ENCODE measurements at places on chromosomes 3 and 15.

- no peak for DNase-seq
Measured at GRCh38 chr15:60576044-60576443, 97.1 kb upstream of the ICE2 start.

DNA sequence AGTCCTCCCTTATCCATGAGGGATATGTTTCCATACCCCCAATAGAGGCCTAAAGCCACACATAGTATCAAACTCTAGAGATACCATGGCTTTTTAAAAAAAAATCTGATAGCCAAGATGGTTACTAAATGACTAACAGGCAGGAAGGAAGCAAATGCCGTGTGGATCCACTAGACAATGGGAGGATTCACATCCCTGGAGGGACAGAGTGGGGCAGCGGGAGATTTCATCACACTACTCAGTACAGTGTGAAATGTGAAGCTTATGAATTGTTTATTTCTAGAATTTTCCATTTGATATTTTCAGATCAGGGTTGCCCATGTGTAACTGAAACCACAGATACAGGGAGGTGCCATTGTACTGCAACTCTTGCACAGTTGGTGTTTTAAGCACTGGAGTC is 826.6 kb downstream of the SQOR start:
- no peak for DNase-seq

- no peak for DNase-seq
Measured at GRCh38 chr15:91973481-91973880, 120.0 kb downstream of the SLCO3A1 start.

DNA sequence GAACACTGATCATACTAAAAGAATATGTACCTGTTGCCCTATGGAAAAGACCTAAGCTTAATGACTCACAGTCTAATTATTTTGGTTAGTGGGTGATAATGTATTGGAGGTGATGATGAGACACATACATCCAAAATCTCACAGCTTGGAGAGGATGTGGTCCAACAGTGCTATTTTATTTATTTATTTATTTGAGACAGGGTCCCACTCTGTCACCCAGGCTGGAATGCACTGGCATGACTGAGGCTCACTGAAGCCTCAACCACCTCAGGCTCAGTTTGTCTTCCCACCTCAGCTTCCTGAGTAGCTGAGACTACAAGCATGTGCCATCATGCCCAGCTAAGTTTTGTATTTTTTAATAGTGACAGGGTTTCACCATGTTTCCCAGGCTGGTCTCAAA is 35.0 kb downstream of the LPP start:
- no peak for DNase-seq

GRCh38 chr3:162072656-162073164 is 576.1 kb downstream of the OTOL1 start:
- DNase-seq = no peak
